ENCODE measurements at places on chromosomes 13 and 19.

DNA sequence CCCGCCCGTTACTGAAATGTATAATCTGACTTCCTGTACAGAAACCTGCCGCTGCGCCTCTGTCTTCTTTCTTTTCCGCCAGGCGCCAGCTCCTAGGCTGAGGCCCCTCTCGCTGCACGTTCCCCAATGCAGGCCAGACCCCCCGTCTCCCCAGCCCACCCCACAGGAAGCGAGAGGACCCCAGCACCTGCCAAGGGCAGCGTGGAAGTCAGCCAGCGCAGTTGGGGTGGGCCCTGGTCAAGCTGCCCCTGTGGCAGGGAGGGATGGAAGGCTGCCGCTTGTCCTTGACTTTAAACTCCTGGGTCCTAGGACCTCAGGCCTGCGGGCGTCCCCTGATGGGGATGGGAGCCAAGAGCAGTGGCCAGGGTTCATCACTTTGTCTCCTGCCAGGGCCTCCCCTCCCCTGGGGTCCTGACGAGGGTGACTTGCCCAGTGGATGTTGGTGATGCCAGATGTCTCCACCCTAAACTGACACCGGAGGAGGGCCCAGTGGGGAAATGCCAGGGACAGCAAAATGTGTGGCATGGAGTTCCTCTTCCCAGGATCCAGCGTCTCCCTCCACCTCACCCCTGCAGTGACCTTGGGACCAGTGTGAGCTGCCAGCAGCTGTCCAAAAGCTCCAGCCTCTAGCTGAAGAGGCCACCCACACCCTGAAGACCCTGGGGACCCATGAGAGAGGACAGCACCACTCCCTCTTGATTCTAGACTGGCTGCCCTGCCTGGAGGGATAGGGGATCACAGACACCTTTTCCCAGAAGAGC lies 8.5 kb upstream of the MARCHF2 start:
- DNase-seq = no peak

- peak; percentile 27 for DNase-seq
Measured at GRCh38 chr19:10291554-10292205, 1.9 kb downstream of the ICAM5 start.

DNA sequence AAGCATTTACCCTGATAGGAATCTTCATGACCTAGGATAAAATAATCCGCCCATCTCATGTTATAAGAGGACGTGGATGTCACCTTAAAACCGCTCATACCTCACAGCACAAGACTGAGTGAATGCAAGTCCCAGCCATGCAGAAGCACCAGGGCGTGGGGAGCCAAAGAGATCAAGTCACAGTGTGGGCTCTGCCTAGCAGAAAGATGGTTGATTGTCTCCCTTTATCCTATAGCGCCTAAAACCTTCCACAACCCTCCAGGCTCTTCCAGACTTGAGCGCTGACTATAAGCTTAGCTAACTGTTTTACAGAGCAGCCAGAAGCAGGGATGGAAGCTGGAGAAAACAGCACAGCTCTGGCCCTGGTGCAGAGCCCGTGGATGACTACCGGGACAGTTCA lies 6.8 kb upstream of the ANKRD10 start:
- no peak for DNase-seq

- DNase-seq = peak; percentile 77
Measured at GRCh38 chr19:49421039-49421877, 2.0 kb downstream of the PTH2 start.

DNA sequence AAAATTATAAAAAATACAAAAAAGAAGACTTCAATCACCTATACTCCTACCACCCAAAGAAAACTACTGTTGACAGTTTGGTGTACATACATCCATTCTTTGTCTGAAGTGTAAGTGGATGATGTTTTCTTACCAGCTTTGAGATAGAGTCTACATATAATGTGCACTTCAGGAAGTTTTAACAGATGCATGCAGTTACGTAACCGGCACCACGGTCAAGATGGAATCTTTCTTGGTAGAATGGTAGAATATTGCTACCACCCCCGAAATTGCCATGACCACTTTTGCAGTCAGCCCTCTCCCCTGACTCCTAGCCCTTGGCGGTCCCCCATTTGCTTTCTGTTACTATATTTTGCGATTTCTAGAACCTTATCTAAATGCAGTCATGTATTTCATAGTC lies 1.4 kb downstream of the CUL4A start:
- no peak for DNase-seq
